NCI-H1417 treated with DMSO at 0.1 percent for 48 hours (cell line): ENCODE measurements at places on chromosomes 12 and 14.

- DNase-seq = no peak
Observed at GRCh38 chr12:131421509-131422186, 289.2 kb upstream of the SFSWAP start.

DNA sequence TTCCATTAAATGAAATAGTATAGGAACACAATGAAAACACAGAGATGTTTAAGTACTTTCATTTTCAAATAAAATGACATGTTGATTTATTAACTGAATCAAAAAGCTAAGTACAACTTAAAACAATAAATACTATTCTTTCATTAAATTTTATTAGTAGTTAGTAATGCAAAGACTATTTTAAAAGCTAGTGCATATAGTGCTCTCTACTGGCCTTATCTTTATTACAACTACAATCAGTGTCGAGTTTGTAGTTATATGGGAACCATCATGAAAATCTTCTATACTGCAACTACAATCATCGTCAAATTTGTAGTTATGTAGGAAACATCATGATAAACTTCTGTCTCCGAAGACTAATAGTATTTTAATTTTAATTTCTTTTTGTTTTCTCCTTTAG, 8.9 kb upstream of the LIN7A start:
- no peak for DNase-seq

DNA sequence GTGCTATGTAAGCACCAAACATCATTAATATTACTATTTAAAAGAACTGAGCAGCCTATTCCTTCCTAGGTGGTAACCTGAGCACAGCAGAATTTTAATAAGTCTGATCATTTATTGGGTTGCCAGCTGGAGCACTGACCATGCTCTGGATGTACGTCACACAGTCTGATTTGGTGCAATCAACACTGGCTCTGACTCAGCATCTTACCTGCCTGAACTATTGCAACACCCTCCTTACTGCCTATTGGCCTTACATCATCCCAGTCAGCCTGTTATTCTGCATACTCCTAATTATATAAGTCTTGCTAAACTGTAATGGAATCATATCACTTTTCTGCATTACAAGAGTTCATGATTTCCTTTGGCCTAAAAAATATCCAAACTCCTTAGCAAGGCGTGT, 149.7 kb downstream of the PTPRO start:
- DNase-seq = no peak

DNA sequence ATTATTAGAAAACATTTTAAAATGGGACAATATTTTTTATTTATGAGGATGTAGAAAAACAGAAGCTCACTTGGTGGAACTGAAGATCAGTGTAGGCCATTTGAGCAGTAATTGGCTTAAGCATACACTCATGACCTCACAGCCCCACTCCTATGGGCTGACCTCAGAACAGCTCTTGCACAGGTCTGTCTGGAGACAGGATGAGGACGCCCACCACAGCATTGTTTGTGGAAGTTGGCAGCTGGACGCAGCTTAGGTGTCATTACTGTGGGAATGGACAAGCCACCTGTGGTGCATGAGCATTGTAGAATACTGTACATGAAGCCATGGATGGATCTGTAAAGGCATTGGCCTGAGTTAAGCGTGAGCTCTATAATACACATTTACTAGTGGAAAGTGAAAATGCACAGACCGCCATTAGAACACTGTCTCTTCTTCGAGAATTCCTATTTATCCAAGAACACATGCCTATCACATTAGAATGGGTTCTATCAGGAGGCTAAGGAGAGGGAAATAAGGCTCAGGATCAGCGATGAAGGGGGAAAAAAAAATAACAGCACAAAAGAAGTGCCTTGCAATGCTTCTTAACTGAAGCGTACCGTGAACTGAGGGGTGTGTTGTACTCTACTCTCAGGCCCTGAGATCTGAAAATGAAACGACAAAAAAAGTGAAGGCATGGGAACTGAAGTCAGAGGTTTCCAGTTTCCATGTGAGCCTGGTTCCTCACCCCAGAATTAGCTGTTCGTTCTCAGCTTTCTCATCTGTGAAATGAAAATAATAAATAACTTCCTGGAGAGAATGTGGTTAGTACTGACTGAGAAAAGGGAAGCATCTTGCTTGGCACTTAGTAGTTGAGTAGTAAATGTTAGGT, 33.6 kb downstream of the KCNA1 start:
- DNase-seq = no peak

GRCh38 chr12:56387152-56387736, 24.6 kb upstream of the APOF start:
- DNase-seq = no peak

GRCh38 chr14:95095996-95096395, 61.3 kb downstream of the DICER1 start:
- no peak for DNase-seq

GRCh38 chr12:42421844-42422779, 96.1 kb downstream of the PPHLN1 start:
- DNase-seq = no peak

GRCh38 chr12:24574538-24574937, 374.4 kb downstream of the BCAT1 start:
- DNase-seq = no peak

GRCh38 chr12:24596768-24597388, 352.0 kb downstream of the BCAT1 start:
- peak; percentile 44 for DNase-seq

DNA sequence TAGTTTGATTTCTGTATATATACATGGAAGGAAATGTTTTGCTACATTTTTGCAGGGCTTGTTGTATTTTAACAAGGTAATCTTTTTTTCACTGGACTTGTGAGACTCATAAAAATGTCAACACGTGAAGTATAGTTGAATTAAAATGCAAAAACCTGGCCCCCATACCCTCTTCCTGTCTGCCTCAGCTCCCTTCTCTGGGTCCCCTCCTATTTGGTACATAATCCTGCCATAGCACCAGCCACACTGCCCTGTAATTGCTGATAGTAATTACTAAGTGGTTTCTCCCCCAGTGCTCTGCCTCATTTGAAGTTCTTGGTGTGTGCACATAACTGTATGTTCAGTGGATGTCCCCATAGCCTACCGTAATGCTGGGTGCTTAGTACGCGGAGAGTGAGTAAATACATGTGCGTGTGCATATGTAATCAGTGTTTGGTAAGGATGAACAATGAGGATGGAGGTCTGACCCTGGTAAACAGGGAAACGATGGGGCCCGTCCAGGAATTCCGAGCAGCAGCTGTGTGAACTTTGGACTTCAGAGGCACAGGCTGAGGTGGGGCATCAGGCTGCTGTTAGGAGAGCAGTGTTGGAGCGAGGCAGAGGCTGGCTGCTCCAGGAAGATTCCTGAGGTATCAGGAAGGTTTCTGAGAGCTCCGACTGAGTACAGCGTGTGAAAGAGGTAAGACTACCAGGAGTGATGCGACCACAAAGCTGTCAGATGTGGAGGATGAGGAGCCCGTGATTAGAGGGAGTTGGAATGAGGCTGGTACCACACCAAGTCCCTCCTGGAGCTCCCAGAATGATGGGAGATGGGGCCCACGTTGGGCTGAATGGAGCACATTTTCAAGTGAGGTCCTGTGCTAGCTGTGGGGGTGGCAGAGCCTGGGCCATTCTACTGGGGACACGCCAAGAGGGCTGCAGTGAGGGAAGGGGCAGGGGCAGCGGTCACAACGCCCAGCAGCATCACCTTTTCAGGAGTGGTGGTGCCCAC, 106.8 kb downstream of the PELI2 start:
- DNase-seq = no peak

GRCh38 chr14:102882226-102882906, 40.1 kb upstream of the AMN start:
- no peak for DNase-seq

DNA sequence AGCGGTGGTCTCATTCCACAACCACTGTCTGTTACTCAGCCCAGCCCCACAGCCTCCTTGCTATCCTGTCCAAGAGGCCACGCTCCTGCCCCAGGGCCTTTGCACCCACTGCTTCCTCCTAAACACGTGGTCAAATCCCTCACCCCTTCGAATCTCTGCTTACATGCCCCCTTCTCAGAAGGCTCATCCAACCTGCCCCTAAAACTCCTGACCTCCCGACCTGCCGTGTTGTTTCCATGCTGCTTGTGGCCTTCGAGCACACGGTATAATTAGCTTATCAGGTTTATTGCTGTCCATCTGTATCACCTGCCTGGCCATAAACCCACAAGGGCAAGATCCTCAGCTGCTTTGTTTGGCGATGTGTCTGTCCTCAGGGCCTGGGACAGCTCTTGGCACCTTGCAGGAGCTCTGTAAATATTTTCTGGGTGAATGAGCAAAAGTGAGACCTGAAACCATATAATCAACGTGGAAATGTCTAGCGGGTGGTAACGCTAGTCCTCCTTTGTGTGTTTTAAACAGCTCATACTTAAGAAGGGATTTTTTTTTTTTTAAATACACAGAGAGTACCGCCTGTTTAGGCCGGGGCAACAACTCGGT, 36.0 kb downstream of the SCARB1 start:
- DNase-seq = peak; percentile 65

GRCh38 chr14:53845813-53846693, 110.6 kb downstream of the BMP4 start:
- no peak for DNase-seq

- peak; percentile 97 for DNase-seq
Observed at GRCh38 chr12:17108877-17109541, 503.0 kb upstream of the LMO3 start.

DNA sequence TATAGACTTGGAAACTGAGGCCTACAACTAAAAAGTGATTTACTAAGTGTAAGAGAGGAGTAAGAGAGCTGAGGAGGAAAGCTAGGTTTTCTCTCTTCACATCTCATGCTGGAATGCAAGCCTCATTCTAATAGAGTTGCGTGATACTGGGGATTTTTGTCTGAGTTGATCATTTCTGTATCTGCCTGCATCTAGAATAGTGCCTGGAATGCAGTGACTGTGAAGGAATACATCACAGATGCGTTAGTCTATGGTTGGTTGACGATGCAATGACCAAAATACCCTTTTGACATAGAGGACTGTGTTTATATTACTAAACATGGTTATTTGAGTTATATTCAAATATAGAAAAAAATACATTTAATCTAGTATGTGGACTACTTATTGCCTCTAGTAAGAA, 9.2 kb upstream of the TMEM117 start:
- no peak for DNase-seq

- DNase-seq = no peak
Observed at GRCh38 chr14:47483449-47483848, 192.0 kb downstream of the MDGA2 start.

GRCh38 chr12:47947341-47947740, 16.1 kb upstream of the TMEM106C start:
- no peak for DNase-seq

DNA sequence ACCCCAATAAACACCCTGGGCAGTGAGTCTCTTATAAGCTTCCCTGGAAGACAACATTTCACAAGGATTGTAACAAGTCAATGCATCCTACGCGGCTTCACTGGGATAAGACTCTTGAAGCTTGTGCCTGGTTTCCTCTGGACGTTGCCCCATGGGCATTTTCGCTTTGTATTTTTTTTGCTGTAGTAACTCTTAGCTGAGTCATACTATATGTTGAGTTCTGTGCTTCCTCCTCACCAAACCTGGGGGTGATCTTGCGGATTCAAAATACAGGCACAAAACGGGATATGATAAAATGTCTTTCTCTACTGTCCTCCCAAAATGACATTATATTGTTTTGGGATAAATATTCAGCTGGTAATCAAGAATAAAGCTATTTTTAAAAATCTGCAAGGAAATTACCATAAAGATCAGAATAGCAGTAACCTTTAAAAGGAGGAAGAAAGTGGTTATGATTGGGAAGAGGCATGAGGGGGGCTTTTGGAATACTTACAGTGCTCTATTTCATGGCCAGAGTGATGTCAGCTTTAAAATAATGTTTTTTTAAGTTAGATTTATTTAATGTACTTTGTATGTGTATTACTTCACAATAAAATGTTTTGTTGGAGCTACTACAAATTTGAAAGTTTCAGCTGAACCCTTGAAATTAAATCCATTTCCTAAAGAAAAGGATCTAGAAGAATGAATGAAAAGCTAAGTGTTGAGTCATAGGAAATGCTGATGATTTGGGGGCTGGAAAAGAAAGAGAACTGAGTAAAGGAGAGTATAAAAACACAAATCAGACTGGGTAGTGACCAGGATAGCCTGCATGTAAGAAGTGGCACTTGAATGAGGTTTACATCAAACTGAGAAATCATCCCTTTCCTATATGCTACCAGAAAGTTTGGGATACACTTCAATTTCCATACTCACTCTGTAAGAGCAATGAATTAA, 14.7 kb downstream of the BTBD7 start:
- no peak for DNase-seq

- no peak for DNase-seq
Observed at GRCh38 chr14:65704850-65705249, 292.3 kb downstream of the FUT8 start.

GRCh38 chr12:42985506-42985905, 396.0 kb upstream of the PRICKLE1 start:
- no peak for DNase-seq

DNA sequence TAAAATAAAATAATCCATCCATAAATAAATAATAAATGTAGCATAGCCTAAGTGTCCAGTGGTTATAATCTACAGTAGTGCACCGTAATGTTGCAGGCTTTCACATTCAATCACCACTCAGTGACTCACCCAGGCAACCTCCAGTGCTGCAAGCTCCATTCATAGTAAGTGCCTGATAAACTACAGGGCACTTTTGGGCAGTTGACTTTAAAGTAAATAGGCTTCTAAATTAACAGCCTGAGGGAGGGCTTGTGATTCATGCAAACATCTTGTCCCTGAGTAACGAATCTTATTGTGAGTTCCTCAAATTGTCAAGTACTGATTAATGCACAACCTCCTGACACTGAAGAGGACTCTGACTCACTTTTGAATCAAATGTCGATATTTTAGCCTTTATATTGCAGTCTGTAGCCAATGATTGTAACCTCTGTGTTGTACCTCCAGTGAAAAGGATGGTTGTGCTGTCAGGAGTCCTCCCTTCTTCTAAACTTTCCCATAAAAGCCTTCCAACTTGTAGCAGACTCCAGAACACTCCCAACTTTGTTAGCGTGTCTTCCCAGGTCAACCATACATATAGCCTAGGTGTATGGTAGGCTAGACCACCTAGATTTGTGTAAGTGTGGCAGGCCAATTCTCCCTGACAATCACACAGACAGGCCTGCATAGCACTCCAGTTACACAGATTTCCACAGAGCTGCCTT, 55.0 kb upstream of the BICD1 start:
- no peak for DNase-seq

DNA sequence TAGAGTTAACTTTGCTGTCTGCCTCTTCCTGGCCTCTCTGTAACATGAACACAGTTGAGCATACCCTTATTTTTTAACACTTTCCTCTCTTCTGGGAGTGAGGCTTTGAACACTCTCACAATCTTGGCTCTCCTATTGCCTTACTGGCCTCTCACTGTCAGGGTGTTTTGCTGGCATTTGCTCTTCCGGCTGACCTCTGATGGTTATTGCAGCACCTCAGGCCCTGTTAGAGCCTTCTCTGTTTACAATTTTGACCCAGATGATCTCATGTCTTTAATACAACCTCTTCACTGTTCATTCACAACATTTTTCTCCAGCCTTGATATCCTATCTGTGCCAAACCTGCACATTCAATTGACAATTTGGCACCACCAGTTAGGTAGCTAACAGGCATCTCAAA, 357.8 kb upstream of the USP15 start:
- no peak for DNase-seq

DNA sequence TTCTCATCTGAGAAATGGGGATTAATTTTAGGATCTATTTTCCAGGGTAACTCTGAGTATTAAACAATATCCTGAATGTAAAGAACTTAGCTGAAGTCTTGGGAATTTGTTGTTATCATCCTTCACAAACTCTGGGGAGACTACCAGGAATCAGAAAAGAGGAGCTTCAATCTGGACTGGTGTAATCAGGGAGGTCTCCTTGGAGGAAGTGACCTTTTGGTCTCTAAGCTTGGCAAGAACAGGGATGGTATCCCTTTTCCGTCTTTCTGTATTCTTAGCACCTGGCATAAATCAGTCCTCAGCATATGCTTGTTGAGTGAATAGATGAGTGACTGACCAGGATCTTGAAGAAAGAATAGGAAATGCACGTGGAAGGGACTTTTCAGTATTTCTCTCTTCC, 9.3 kb upstream of the RPH3A start:
- DNase-seq = no peak
